T-helper 2 cell (primary cell): ENCODE measurements at places on chromosomes 5 and 9.

DNA sequence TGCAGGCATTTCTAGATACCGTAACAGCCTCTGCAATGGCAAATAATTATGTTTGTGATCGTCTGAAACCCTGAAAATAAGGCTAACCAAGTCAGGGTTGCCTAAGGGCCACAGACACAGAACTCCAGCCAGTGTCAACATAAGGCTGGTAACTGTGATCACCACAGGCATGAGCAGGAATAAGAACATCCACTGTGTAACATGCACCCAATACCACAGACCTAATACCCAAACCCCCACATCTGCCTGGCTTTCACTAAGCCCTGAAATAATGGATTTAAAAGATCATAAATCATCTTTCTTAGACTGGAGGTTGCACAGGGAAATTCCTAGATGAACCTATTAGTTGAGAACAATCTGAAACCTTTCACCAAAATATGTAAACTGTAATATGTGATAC lies 394.5 kb downstream of the NFIB start:
- no peak for DNase-seq

DNA sequence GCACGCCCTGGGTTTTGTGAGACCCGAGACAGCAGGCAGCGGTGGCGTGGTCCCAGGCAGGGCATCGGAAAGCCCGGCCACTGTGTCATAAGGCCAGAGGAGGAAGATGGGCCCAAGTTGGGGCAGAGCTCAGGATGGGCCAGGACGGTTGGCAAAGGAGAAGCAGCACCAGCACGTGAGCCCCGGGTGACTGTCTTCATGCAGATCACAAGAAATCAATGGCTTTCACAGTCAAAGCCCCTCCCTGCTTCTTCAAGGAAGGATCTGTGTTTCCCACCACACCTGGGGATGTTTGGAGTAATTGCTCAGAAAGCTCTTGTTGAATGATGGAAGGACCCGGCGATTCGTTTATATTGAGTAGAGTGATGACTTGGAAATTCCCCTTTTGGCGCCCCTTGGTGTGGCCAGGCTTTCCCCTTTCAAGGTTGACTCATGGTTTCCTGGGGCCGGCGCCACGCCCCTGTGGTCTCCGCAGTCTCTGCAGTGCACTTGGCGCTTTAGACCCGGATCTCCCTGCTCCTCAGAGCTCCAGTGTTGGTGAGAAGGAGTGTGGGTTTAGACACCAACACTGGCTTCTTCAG lies 52.1 kb downstream of the IL31RA start:
- peak; percentile 75 for DNase-seq

- DNase-seq: no peak
These were observed 41.2 kb upstream of the ADRB2 start for GRCh38 chr5:148785223-148785622.

DNA sequence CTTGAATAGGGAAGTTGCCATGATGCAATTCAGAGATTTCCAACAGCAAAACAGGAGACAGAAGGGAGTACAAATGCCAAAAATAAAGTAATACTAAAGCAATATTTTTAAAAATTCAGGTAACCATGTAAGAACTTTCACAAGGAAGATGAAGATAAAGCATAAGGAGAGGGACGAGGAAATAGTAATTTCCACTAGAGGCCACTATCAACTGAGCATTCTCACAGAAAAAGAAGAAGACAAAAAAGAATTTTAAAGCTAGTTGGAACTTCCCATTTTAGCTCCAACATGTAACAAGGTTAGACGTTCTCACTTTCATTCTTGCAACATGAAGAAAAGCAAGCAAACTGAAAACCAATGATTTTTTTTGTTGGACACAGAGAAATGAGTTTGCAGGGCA lies 779.9 kb upstream of the CDH6 start:
- DNase-seq: no peak

DNA sequence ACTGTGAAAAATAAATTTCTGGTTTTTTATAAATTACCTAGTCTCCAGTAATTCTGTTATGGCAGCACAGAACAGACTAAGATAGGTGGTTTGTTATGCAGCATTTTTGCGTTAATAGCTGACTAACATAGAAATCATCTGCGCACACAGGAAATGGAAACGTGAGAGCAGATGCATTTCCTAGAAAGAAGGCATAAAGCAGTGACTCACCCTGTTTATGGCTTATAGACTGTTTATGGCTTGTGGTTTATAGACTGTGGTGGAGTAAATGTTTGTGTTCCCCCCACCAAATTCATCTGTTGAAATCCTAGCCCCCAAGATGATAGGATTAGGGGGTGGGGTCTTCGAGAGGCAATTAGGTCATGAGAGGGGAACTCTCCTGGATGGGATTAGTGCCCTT lies 18.3 kb upstream of the OSMR start:
- DNase-seq: peak; percentile 75

GRCh38 chr5:143399616-143400540 lies 3.6 kb downstream of the NR3C1 start:
- DNase-seq: no peak

DNA sequence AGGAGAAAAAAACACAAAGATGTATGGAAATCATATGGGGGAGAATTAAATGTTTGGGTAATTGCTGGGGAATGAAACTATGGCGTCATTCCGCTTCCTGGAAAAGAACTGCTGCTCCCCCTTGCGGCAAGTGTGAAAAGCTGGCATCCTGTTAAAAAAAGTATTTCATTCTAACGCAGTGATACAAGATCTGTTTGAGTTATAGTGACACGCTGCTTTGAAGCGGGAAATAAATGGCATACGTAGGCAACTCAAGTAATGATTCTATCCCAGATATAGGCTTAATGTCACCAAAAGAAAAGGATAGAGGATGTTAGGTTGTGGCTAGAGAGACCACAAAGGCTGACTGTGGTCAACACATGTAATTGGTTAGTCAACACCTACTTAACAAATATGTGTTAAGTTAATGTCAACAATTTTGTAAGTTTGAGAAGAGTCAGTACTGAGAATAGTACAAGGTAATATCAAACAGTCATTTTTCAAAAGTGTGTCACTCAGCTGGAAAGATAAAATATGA lies 70.2 kb upstream of the ALDH1A1 start:
- DNase-seq: no peak

DNA sequence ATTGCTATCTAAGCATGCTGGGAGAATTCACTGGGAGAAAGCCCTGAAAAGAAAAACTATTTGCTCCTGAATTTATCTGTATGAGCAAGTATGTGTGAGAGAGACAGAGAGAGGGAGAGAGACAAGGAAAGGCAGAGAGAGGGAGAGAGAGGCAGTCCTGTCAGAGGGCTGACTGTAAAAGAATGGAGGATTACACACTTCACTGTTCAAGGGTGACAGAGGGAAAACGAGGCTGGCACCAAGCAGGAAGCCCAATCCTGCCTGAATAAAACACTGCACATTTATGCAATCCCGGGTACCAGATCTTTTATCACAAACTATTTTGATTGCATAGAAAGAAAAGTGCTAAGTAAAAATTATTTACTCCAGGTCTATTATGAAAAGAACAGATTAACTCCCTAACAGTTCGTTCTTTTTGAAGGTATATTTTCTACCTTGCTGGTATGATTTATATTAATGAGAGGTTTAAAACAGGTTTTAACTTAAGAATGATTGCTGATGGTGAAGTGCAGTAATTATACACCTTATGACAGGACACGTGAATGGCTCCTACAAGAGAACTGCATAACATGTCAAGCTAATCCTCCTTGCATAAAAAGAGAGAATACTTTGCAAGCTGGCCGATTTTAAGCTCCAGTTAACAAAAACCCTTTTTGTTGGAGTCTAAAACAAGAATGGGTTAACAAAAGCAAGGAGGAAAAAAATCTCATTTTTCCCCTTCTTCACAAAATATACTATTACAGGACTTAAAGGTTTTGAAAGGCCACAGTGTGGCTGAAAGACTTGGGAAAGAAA lies 82.5 kb downstream of the NFIB start:
- DNase-seq: no peak

GRCh38 chr5:167870055-167870454 lies 421.4 kb upstream of the WWC1 start:
- DNase-seq: no peak

GRCh38 chr5:33400675-33401074 lies 40.1 kb upstream of the TARS1 start:
- DNase-seq: no peak

DNA sequence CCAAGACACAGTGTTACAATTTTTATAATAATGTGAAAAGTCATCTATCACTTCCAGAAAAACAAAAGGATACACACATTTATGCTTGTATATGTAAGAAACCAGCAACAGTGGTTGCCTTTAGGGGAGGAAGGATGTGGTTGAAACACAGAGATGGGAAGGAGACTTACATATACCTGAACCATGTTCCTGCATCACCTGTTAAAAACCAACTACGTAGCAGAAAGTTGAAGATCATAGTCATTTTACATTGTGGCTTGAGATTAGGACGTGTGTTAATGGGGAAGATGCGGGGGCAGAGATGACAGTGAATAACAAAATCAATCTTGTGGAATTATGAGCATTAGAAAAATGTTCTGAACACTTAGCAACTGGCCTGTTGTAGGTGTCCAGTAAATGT lies 307.3 kb downstream of the MLLT3 start:
- DNase-seq: no peak

DNA sequence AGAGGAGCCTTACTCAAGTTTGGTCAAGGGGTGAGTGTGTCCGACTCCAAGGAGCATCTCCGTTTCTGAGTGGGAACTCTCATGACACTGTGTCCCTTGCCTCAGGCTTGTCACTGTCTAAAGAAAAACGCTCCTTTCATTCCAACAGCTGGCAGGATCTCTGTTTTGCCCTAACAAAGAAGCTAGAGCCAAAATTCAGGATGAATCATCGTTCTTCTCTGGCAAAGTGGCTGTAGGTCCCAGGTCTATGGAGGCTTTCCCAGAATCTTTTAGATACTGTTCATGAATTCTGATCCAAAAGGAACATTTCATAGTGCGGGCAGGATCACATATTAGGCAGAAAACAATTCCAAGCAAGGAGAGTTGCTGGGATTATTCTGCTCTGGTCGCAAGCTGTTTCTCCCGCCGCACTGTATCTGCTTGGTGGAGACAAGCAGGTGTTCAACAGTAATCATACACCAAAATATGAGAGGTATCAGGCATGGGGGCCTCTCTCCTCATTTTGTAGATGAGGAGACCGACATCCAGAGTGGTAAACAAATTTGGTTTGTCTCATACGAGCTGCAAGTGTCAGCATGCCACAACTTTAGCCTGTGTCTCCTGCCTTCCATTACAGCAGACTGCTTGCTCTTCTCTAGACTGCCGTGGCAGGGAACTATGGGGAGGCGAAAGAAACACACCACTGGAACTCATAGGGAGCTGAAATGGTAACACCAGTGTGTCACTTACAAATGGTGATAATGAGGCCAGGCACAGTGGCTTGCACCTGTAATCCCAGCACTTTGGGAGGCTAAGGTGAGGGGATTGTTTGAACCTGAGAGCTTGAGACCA lies 72.6 kb downstream of the ENTREP1 start:
- DNase-seq: no peak

GRCh38 chr9:135210676-135211523 lies 123.4 kb downstream of the OLFM1 start:
- no peak for DNase-seq

GRCh38 chr5:53971131-53971530 lies 339.2 kb downstream of the ARL15 start:
- DNase-seq: no peak

DNA sequence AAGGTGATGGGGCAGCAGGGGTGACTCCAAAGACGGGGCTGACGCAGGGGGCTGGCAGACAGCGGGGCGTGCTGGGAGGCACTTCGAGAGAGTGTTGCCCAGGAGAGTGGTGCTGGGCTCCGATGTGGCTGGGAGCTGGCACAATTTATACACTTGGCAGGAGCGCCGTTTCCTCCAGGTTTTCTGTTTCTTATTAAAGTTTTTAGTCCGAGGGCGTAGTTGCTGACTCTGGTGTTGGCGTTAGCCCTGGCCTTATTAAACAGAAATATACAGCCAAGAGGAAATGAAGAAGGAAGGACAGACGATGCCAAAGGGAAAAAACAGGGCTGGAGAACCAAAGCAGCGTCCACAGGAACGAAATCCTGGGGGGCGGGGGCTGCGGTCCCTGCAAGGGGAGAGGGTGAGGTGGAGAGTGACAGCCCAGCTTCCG lies 139.6 kb upstream of the PHYKPL start:
- DNase-seq: no peak

GRCh38 chr5:33425314-33425713 lies 15.5 kb upstream of the TARS1 start:
- DNase-seq: no peak

- no peak for DNase-seq
These were observed 71.4 kb upstream of the FBXW11 start for GRCh38 chr5:172077664-172078425.

DNA sequence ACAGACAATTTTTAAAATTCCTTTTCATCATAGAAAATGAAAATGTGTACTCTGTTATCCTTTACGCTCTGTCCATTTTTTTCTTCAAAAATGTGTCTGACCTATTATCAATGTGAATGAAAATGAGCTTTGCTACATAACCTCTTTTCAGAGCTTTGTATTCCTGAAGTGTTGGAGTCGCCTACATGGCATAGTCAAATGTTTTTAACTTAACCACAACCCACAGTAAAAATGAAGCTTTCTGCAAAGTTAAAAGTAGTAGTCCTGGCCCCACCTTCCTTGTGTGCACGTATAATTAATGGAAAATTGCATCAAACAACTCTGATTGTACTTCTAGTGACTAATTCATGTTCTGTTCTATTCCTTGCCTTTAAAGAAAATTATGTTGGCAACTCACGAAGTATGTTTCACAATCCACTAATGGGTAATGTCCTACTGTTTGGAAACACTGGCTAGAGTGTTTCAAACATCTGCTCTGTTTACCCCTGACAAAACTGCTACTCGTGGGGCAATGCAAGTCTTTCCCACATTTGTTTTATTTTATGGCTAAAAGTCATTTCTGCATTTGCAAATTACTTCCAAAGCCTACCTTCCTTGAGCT lies 18.6 kb upstream of the PSAT1 start:
- no peak for DNase-seq

DNA sequence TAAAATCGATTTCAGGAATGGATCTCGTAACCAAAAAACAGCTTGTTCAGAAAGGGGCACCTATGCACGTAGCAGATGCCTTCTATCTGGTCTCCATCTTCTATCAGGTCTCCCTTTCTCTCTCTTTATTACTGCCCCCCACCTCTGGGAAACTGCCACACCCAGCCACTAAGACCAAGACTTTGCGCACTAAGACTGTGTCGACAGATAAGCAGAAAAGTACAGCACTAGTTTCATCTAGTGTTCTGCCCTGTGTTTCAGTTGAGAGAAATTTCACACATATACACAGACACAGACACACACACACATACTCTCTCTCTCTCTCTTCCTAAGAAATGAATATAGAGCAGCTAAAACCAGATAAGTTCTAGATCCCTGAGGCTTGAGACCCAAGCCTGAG lies 210.1 kb upstream of the MAP3K1 start:
- DNase-seq: no peak
